NCI-H1436 treated with DMSO at 0.1 percent for 48 hours (cell line): ENCODE measurements at places on chromosomes 6 and 20.

GRCh38 chr20:38764567-38765318, 16.5 kb downstream of the ACTR5 start:
- DNase-seq = no peak

- no peak for DNase-seq
Observed at GRCh38 chr20:54456423-54456822, 19.0 kb upstream of the DOK5 start.

GRCh38 chr20:57811374-57812020, 101.7 kb upstream of the PMEPA1 start:
- DNase-seq = no peak

- DNase-seq = no peak
Observed at GRCh38 chr20:43191946-43192863, 2.5 kb upstream of the PTPRT start.

GRCh38 chr20:14582855-14583254, 245.4 kb upstream of the FLRT3 start:
- DNase-seq = no peak

GRCh38 chr6:74899416-74899815, 306.4 kb downstream of the COL12A1 start:
- no peak for DNase-seq

DNA sequence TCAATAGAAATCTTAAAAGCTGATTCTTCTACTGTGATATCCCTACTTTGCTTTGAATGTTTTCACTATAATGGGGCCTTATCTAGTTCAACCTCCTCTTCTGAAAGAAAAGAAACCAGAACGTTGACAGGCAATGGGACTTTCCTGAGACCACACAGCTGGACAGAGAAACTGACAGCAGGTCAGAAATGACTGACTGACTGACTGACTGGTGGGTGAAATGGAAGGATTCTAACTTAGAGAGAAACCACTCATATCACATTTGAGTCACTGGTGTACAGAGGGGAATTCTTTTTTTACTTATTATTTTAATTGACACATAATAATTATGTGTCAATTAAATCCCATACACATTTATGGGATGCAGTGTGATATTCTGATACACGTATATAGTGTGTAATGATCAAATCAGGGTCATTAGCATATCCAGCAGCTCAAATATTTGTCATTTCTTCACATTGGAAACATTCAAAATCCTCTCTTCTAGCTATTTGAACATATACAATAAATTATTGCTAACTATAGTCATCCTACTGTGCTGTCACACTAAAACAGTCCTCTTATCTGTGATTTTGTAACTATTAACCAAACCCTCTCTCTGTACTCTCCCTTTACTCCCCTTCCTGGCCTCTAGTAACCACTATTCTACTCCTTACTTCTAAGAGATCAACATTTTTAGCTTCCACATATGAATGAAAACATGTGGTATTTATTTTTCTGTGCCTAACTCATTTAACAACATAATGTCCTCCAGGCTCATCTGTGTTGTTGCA, 64.8 kb upstream of the NRSN1 start:
- no peak for DNase-seq

DNA sequence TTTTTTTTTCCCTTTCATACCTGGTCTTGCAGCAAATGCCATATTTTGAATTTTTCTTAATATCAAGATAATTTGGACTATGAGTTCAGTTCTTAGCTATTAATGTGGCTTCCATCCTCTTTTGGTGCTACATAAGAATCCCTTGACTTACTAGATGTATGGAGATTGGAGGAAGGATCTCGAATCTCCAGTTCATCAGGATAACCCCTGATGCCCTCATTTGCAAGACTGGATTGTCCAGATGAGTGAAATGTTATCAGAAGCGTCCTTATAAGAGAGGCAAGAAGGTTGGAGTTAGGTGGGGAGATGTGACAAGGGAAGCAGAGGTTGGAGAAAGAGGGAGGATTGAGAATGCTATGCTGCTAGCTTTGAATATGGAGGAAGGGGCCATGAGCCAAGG, 499.6 kb upstream of the SYNCRIP start:
- DNase-seq = no peak

DNA sequence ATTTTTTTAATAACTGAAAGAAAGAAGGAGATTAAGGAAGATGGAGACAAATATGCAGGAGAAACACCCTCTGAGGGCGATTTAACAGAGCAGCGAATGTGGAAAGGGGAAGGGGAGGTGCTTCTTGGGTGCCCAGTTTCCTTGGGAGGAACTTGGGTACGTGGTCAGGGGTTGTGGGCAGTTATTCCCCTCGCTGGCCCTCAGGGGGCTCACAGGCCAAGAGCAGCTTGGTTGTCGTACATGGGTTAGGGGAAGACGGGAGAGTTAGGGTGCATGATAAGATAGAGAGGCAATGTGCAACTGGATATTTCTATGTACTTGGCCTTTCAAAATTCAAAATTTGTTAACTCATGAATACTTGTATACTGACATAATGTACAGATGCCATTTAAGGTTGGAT, 7.0 kb upstream of the TUBB2A start:
- DNase-seq = no peak

DNA sequence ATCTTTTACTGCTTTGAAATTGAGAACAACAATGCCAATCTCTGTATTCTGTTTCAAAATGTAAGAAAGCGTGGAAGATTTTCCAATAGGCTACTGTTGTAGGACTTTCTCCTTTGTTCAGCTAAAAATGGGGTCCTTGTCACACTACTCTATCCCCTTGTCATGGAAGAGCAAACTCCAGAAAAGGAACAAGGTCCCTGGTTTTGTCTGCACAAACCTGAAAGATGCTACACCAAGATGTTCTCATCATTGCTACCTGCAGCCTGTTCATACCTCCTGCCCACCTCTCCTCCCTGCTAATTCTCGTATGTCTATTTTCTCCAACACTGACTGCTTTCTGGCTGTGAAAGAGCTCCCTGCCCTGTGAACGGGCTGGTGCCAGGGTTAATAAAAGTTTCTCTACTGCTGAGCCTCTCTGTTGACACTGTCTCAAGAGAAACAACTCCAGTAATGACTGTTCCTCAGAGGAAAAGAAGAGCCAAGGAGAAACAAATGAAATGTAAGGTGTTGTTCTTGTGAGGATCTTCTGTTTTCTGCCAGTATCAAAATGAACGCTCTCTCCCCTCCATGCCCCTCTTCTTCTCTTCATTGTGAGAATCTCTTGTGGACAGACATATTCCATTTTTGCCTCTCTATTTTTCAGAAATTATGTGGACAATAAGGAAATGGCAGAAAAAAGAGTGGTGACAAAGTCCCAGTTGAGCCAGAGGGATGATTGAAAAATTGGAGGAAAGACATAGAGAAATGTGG, 287.1 kb downstream of the ADGB start:
- DNase-seq = no peak

DNA sequence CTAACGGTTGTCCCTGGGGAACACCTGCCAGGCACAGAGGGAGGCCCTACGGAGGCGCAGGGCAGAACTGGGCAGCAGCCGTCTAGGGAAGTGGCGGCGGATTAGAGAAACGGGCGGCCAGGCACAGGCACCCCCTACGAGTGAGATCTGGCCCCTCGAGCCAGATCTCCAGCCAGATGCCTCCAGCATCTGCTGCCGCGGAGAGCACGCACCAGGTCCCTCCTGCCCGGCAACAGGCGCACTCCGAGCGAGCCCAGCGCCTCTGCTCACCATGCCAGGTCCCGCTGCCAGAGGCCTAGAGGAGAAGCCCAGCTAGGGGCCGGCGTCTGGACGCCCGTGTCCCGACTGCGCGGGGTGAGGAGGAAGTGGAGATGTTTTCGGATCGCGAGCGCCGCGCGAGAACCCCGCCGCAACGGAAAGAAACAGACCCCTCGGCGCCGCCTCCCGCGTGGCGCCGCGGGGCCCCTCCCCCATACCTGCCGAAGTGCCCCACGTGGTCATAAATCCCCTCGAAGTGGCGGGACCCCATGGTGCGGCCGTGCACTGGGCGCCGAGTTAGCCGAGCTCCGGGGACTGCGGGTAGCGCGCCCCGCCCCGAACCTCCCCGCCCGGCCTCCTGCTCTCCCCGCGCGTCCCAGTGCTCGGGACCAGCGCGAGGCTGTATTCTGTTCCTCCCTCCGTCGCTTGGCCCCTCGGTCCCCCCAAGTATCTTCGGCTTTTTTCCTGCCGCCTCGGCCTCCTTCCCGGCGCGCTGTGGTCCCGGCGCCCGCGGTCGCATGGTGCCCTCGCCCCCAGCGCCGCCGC, at the start of gene SLC22A16:
SLC22A16 (minus strand) TSS at position 568 of the 804 bp plus-strand sequence; CDS start at position 529, 39 bp downstream.
- no peak for DNase-seq

GRCh38 chr6:50602292-50602691, 111.0 kb upstream of the TFAP2D start:
- DNase-seq = no peak

GRCh38 chr6:107879941-107880340, 55.8 kb upstream of the SCML4 start:
- no peak for DNase-seq

- DNase-seq = no peak
Observed at GRCh38 chr6:124937645-124938044, 24.6 kb upstream of the RNF217 start.

DNA sequence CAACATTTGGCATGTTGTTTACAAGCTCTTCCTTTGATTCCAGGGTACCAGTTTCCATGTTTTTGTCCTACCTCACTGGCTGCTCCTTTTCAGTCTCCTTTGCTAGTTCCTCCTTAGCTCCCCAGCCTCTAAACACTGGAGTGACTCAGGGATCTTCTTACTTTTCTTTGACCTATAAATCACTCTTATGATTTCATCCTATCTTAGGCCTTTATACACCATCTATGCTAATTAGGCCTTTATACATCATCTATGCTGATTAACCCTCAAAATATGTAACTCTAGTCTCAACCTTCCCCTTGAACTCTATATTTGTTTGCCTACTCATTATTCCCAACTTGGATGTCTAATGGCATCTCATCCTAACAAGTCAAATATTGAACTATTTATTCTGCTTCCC, 9.5 kb downstream of the TMEM30A start:
- DNase-seq = no peak

GRCh38 chr6:150202404-150202803, 59.6 kb downstream of the PPP1R14C start:
- no peak for DNase-seq

GRCh38 chr20:50372770-50373088, 137.5 kb upstream of the PTPN1 start:
- DNase-seq = no peak

GRCh38 chr6:14789996-14790395, 455.9 kb upstream of the JARID2 start:
- DNase-seq = no peak

DNA sequence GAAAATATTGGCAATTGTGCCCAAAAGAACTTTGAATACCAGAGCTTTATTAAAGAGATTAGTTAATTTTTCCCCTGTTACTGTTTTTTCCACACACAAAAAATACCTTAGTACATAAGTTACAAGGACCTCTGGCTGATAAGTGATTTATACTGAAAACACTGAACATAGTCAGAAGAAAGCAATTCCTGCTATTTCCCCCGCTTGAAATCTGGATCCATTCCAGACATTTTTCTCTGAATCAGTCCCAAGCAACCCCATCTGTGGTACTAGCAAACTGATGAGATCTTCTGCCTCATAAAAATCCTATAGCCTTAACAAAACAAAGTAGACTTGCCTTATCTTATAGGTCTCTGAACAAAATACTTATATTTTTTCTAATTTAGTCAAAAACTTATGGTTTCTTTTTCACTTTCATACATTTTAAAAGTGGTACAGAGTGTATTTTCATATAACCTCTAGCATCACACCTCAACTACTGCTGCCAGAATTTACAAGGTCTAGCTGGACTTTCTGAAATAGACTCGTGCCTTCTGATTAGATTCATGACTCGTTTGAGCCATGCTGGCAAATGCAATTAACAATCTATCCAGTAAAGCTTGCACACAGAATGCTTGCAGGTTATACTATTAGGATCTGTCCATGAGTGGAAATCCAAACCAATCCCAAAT, 111.9 kb downstream of the TBX18 start:
- DNase-seq = no peak

GRCh38 chr6:37942606-37943376, 123.3 kb downstream of the ZFAND3 start:
- DNase-seq = no peak

DNA sequence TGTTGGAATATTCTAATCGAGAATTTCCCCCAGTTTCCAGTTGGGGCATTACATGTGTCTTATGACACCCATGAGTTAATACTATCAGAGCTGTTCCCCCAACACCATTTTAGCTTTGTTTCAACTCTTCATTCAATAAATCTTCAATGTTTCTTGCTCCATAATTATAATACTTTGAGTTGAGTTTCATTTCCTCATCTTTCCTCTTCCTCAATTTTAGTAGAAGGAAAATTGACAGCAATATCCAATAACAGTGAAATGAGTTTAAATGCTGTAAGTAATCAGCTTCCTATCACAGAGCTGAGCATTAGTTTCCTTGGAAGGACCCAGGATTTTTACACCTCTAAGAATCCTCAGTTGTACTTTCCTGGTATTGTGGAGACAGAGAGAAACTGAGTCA, 1.0 kb upstream of the STMND1 start:
- DNase-seq = no peak

DNA sequence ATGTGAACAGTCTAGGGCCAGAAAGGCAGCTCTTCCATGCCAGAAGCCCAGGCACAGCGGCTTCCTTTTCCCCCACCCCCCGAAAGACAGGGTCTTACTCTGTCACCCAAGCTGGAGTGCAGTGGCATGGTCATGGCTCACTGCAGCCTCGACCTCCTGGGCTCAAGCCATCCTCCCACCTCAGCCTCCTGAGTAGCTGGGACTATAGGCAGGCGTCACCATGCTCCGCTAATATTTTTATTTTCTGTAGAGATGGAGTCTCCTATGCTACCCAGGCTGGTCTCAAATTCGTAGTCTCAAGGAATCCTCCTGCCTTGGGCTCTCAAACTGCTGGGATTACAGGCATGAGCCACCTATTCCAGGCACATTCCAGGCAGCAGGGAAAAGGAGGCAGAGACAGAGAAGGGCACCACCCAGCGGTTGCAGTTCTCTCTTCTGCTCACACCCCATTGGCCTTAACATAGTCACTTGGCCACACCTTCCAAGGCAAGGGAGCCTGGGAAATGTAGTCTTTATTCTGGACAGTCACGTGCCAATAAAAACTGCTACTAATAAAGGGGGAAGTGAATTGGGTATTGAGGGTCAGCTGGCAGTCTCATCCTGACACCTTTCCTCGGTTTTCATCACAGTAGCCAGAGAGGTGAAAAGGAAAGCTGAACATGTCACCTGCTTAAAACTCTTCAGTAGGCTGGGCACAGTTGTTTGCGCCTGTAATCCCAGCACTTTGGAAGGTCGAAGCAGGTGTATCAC, 205.9 kb downstream of the ZMYND8 start:
- DNase-seq = no peak

DNA sequence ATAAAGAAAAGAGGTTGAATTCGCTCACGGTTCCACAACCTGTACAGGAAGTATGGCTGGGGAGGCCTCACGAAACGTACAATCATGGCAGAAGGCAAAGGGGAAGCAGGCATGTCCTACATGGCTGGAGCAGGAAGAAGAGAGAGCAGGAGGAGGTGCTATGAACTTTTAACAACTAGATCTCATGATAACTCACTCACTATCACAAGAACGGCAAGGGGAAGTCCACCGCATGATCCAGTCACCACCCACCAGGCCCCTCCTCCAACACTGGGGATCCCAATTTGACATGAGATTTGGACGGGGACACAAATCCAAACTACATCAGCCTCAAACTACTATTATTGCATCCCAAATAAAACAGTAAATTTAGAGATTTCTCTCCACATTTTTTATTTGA, 53.6 kb upstream of the CST7 start:
- DNase-seq = no peak

GRCh38 chr20:51945881-51946280, 143.6 kb upstream of the SALL4 start:
- DNase-seq = no peak

- DNase-seq = no peak
Observed at GRCh38 chr6:130434174-130434873, 68.5 kb downstream of the TMEM200A start.
